ENCODE measurements at places on chromosomes 2 and 18.
A peak's percentile ranks its signal among the peaks of the same experiment; 100 is the strongest.

DNA sequence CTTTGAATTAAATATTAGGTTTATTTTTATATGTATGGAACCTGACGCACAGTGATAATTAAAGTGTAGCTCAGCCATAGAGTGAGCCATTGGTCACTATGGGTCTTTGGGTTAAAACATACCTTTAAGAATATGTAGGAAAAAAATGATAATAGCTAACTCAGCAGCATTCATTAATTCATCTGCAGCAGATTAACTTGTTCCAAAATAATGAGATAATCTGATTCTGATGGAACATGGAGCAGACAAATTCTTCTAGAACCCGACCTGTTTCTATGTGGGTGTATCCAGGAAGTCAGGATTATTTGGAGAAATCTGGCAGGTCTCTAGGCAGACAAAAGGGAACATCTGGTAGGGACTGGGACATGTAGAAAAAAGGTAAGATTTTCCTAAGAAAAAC, at the start of gene XIRP2:
Gene XIRP2, plus strand, starts transcription at position 301 of the 400 bp plus-strand sequence. CDS start 15,003 bp downstream, outside the sequence.
- DNase-seq = no peak

GRCh38 chr2:6526093-6526824, 339.4 kb downstream of the CMPK2 start:
- DNase-seq = no peak

GRCh38 chr18:26440644-26441043, 107.7 kb downstream of the KCTD1 start:
- DNase-seq = no peak

GRCh38 chr18:45518311-45519155, 96.7 kb upstream of the SLC14A2 start:
- no peak for DNase-seq

DNA sequence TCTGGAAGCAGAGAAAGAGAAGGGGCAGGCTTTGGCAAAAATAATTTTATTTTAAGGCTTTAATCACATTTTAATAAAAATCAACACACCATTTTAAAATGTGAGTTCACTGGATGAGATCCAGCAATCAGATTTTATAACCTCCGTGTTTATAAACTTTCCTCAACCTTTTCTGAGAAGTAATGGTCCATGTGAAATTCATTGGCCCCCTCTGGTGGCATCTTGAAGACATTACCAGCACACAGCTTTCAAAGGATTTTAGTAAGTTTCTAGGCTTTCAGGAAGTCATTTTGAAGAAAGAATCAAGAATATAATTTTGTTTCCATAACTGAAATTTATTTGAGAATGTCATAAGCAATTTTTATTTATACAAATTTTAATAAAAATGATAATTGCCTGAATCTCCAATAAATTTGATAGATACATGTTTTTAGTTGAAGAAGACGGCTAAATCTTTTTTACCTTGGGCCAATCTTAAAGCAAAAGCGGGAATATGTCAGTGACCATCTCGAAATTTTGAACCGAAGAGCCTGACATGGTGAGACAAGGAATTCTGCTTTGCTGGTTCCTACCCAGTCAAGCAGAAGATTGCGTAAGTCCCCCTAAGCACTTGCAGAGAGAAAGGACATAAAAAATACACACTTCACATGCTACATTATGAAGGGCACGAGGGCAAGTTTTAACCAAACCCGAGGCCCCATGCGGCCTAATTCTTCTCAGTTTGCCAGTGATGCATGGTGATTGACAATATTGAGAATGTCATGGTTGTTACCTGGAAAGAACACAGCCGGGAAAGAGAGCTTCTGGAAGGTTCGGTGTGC, 128.4 kb upstream of the CBLN2 start:
- no peak for DNase-seq

GRCh38 chr2:238899386-238899785, 51.5 kb downstream of the TWIST2 start:
- DNase-seq = no peak

DNA sequence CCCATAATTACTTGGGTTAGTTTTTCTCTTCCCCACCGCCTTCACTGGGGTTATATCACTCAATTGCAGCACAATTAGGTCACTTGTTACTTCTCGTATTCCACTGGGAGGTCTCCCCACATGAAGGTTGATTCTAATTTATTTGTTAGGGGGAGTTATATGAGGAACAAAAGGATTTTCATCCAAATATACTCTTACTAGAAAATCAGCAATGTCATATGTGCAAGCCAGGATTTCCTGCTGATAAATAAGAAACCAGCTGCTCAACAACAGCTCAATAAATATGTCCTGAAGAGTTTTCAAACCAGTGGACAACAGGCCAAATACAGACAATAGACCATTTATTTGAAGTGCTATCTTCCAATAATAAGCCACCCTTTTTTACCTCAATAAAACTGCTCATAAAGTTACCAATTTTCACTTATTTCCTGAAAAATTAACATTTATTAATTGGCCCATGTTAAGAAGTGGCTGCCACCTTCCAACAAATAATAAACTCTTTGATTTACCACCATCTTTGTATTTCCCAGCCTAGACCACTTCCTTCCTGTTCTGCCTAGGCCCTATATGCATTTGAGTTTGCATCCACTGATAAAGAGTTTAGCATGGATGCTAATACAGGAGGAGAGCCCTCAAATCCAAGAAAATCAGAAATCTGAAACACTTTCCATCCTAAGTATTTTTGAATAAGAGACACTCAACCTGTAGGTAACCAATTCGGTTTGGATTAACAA, 184.4 kb upstream of the SLC39A10 start:
- no peak for DNase-seq

DNA sequence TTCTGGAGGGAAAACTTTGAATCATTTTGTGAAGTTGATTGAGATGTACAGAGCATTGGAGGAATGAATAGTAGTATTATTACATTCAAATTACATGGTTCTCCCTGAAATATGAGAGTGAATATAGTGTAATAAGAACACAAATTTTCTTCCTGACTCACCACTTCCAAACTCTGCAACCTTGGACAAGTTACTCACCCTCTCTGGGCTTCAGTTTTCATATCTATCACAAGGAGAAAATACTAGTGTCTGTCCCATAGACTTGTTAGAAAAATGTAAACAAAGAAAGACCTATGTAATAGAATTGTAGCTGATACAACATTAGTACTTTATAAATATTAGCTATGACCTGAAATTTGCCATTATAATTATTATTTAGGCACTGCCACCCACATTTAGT, 150.8 kb downstream of the LRRTM1 start:
- no peak for DNase-seq

DNA sequence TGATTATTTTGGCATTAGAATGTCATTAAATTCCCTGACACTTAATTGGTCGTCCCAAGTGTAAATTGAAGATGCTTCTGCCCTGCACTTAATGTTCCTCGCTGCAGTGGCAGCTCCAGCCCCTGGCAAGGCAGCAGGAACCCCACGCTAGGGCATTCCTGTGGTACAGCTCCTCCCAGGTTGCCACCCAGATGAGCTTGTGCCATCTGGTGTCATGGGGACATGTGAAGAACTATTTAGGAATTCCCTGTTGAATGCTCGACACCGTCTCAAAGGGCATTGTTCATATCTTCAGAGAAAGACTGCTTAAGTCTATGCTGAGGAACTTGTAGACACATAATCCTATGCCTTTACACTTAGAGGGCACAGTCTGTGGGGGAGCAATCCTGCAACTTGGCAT, 38.9 kb downstream of the BCL2L11 start:
- DNase-seq = no peak

DNA sequence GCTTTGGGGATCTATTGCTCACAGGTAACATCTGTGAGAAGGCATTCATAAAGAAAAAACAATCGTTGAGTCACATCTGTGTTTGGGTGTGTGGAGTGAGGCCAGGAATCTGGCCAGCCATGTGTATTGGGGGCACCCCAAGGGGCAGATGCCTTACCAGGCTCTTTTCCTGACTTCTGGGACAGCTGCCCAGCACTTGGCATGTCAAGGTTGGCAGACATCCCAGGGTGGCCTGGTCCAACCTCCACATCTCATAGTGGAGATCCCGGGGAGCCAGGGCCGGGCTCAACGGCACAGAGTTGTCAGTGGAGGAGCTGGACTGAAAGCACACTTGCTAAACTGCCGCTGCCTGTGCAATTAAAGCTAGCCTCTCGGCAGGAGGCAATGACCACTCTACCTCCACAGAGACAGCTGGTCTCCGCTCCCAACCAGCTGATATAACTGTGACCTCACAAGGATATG, 75.3 kb upstream of the MGAT4A start:
- DNase-seq = no peak

- DNase-seq = peak; percentile 79
These were observed at the start of gene ITM2C for GRCh38 chr2:230864605-230865306. ITM2C (plus strand) TSS chr2:230864942; CDS start chr2:230865026, 84 bp downstream.

GRCh38 chr2:233098618-233099017, 38.5 kb downstream of the INPP5D start:
- no peak for DNase-seq

- DNase-seq = peak; percentile 53
These were observed 667 bp downstream of the TRIB2 start for GRCh38 chr2:12717191-12718014.

GRCh38 chr2:201685156-201685555, 13.3 kb downstream of the MPP4 start:
- DNase-seq = no peak

- no peak for DNase-seq
These were observed 244.3 kb downstream of the BABAM2 start for GRCh38 chr2:28134857-28135256.

- DNase-seq = peak; percentile 40
These were observed 115.1 kb downstream of the NAB1 start for GRCh38 chr2:190763901-190764514.

DNA sequence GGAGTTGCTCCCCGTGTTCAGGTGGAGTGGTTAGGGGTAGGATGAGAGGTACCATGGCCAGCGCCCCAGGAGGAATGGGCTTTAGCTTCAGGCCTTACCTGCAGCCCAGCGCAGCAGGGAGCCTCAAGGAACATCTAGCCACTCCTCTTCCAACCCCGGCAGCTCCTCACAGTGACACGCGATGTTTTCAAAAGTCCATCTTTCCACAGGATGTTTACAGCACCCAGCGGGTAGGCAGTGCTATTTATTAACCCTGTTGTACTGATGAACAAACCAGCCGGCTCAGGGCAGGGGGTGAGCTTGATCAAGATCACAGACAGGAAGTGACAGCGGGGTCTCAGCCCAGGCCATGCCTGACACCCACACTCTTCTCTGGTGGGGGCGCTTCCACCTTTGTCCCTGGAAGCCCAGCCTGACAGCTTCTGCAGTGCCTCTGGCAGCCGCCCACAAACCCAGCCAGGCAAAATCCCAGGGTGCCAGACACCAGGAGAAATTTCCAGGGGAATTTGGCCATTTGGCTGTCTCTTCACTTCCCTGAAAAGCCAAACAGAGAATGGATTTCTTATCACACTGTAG, 18.4 kb upstream of the PRLH start:
- DNase-seq = no peak

DNA sequence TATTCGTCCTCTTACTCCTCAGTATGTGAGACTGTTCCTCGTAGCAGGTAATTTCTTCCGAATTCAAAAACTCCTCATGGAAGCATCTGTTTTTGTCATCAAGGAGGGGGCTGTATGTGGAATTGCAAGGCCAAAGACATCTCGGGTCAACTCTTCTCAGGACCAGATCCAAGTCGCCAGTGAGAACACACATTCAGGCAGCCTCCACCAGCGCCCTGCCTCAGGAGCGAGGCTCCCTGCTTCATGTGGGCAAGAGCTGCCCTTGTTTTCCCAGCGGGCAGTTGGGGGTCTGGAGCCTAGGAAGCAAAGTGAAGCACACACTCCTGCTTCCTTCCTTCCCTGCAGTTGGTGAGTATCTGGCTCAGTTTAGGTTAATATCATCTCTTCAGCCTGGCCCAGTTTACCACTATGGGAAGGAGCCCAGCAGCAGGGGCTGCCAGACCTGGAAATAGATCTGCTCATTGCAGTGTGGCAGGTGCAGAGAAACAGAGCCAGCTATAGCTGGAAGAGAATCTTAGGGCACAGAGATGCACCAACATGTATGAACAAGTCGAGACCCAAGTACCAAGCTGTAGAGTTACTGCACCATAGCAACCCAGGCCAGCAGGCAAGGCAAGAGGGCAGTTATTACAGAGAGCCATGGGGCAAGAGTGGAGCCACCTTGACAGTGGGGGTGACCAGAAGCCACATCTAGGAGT, 25.3 kb downstream of the TMEM127 start:
- no peak for DNase-seq

- DNase-seq = no peak
These were observed 192.5 kb downstream of the ATAD2B start for GRCh38 chr2:23734416-23734815.

DNA sequence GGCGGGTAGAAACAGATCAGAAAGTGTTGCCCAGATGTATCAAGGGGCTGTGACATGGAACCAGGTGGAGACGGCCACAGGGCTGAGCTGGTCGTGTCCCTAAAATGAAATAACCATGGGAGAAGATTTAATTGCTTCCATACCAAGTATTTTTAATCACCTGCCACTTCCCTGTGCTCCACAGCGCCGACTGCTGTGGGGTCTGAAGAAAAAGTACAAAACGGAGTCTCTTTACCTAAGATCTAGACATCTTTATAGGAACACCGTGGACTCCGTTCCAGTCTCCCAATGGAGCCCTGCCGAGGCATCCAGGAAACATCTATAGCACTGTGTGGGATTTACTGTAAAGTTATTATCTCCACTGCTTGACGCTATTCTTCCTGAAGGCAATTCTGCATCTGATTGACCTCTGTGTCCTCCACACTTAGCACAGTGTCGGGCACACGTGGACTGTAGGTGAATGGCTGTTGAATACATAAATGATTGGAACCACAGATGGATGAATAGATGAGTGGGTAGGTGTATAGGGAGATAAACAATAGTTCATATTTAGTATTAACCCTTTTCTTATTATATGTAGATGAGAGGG, 21.6 kb upstream of the GYPC start:
- peak; percentile 43 for DNase-seq

- DNase-seq = no peak
These were observed 35.6 kb downstream of the GLI2 start for GRCh38 chr2:120771111-120771780.

DNA sequence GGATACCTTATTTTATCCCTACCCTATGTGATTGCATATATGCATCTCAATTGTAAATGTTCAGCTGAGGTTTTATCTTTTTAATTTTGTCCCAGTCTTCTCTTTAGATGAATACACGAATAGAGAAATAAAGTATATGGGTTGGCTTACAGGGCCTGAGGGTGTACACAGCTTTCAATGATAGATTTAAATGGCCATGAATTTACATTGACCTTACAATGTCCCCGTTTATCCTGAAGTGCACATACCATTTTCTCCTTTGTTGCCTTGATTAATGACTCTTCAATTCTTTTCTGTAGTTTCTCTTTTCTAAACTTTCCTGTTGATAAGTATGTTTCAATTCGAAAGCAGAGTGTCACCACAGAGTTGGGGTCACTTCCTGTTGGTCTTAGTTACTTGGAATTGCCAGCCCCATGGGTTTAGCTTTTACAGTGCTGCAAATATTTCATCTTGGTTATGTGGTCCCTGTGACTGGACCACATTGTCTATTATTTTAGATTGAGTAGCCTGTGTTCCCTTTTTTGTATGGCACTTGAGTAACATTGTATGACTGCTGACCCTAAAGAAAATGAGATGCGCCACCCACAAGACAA, 1616.3 kb upstream of the ACVR2A start:
- no peak for DNase-seq

DNA sequence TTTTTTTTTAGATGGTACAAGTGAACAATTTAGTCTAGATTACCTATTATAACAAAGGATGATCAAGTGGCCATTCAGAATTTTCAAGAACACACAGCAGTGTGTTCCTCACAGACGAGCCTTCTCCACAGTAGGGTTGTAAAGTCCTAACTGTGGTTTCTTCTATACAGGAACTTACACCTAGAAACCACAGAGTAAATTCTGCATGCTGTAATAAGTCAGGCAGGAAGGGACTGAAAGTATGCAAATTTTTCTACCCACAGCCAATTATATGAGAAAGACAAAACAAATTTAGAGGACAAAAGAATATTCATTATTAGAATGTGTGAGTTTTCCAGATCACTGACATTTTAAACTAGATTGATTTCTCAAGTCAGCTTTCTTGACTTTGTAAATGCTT, 99.5 kb downstream of the RBMS1 start:
- no peak for DNase-seq
